ENCODE measurements at places on chromosomes 2 and 18. TPM values are rescaled to one million over a fixed set of nuclear protein-coding genes. Genes with fewer than 3 reads are reported as not detected.

The SERPINB4 gene
- total RNA-seq: not detected

The IL36RN gene
- not detected for total RNA-seq

The PIEZO2 gene
- 268 TPM for total RNA-seq

The ZC3H6 gene
- 8.6 TPM for total RNA-seq

The PSMA8 gene
- not detected for total RNA-seq

The DIPK1C gene
- not detected for total RNA-seq

The TM4SF20 gene
- not detected for total RNA-seq

The NGEF gene
- total RNA-seq: 9.9 TPM

The CXCR4 gene
- 0.13 TPM for total RNA-seq

The UCN gene
- 1.4 TPM for total RNA-seq

The TET3 gene
- total RNA-seq: 2.5 TPM

The BUB1 gene
- total RNA-seq: 18.8 TPM

The CFAP65 gene
- 0.22 TPM for total RNA-seq

The SLC9A4 gene
- not detected for total RNA-seq

The DCC gene
- total RNA-seq: 0.13 TPM

The SMIM21 gene
- total RNA-seq: not detected

All from articular chondrocyte of knee joint (primary cell).